ENCODE measurements at places on chromosomes 7 and 10.

DNA sequence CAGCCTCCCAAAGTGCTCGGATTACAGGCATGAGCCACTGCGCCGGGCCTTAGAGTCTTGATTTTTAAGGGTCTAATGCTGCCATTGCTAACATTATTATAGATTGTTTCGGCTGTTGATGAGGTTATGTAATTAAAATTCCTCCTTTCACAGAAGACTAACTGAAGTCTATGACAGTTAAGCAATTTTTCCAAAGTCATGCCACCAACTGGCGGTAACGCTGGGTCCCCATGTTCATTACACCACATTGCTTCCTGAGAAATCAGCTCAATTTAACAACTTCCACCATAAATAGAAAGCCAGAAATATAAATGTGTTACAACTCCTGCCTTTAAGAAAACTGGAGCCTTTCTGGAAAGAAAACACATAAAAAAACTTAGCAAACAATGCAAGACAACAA, 3.5 kb downstream of the ERLIN1 start:
- DNase-seq, result peak; percentile 93

DNA sequence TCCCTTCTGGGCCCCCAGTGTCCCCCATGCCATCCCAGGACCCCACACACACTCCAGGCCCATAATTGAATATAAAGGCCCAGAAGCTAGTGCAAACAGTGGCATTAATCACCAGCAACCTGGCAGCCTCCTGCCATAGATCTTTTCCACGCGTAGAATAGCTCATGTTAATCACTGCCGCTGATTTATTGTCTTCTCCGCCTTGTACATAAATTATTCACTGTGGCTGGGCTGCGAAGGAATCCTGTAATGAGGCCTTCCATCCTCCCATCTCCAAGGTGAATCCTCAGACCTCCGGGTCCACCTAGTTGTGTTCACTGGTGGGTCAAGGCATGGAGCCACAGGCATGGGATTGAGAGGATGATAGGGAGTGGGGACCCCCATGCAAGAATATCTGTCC, 33.2 kb downstream of the KAZALD1 start:
- DNase-seq, result no peak

DNA sequence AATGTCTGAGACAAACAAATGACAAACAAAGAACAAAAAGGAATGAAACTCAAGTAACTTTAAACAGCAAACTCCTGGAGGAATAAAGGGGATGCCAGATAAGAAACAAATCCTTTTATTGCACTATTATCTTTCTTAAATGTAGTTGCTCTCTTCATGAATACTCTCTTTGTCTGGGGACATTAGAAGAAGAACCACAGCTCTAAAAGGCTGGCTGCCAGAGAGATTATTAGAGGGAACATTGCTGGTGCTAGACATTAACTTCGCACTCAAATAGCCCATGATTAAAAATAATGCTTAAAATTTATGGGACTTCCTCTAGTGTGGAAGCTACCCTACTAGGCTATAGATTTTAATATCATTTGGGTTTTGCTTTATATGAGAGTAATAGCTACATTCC, 1330.4 kb downstream of the XPNPEP1 start:
- DNase-seq, result no peak

DNA sequence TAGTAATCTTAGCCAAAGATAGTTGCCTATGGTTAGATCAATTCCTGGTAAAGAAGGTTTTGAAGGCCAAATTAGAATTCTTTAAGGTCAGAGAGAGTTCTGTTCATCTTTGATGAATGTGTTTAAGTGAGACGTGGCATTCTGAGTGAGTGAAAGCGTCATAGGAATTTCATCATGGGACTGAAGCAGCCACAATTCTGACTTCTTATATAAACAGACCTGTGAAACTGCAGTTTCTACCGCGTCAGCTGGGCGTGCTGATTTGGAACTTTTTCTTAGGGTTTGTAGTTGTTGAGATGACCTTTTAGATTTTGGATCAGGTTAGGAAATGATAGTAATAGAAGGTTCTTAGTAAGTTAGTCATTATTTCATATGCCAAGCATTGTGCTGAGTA, 103.8 kb downstream of the CNNM2 start:
- DNase-seq, result no peak

DNA sequence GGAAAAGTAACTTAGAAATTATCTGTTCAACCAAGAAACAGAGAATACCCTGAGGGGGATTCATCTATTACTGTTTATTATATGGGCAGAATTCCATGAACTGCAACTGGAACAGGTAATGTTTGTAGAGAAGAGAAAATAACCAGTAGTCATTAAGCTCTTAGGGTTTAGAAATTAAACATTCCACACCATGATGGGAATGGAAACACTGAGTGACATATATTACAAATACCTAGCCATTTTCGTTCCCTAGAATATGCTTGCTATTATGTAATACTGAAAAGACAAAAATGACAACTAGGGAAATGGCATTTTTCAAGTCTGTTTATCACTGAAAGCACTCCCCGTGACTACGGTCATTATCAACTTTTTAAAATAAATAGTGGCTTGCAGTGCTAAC, 1007.4 kb downstream of the GATA3 start:
- DNase-seq, result no peak

DNA sequence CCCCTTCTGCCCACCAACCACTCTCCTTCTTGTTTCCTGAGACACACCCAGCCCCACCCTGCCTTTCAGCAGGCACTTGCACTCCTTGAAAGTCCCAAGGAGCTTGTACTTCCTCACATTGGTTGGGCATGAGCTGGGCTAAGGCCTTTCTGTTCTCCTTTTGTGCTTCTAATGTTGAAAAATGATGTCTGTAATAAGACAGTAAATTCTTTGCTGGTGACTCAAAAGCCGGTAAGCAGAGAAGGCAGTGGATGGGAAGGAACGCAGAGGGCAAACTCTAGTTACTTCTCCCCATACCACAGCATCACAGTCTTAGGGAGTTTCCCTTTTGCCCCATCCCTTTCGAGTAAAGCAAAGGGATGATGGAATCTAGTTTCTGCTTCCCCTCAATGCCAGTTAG, 185.6 kb downstream of the PLXNA4 start:
- DNase-seq, result no peak

GRCh38 chr7:151007469-151007898, 16.7 kb downstream of the NOS3 start:
- DNase-seq, result no peak

- no peak for DNase-seq
These were observed 402.7 kb downstream of the IPMK start for GRCh38 chr10:57864765-57865680.

DNA sequence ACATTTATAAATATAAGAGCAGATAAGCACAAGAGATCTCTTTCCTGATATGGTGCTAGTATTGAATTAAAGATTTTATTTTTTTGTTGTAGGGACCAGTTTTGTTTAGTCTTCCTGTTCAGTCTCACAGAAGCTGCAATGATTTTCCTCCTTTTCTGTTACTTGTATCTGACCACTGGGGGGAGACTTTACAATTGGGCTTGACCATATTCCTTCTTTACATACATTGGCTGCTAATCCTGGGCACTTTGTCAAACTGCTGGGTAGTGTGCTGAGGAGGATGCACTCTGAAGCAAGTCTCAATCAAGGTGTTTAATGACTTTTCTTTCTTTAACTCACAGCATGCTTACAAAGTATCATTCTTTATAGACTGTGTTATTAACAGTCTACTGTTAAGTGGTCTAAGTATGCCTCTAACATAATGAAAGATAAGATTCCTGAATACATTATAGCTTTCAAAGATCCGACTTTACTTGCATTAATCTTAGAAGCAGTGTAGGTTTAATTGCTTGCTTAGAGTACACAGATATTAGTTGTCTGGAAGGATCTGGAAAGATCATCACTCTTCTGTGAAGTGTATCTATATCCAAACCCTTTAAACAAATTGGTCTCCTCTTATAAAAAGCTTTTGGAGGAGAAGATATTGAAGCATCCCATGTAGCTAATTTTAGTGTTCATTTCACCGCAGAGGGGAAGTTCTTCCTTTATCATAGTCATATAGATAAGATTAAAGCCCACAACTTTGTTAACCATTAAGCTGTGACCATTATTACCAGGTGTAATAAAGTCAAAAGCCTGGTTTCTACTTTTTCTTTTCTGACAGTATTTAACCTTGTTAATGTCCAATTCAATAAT, 3.1 kb downstream of the PALS2 start:
- DNase-seq, result peak; percentile 64

- no peak for DNase-seq
These were observed 14.6 kb upstream of the C10orf53 start for GRCh38 chr10:49664842-49665355.

GRCh38 chr10:110817614-110818013, 54.1 kb upstream of the PDCD4 start:
- no peak for DNase-seq

DNA sequence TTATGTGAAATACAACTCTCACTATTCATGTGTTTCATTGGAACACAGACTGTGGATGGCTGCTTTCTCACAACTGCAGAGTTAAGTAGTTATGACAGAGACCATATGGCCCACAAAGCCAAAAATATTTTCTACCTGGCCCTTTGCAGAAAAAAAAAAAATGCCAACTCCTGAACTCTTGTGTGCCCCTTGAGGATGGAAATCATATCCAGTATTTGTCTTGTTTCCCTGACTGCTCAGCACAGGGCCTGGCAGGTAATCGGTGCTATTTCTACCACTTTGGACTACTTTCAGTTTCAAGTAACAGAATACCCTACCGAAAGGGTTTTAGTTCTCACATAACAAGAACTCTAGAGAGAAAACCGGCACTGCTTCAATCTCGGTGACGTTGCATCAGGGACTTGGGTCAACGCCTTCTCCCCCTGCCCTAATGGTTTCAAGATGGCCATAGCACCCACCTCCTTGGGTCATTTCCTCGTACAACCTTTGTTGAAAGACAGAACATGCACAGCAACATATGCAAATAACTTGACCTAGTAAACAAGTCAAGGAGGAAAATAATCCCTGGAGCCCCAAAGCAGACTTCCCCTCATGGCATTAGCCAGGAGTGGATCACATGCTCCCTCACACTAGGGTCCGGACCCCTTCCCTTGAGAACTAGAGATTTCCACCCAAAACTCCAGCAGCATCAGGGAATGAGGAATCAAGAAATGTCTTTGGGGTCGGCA, 11.8 kb upstream of the GPNMB start:
- no peak for DNase-seq

DNA sequence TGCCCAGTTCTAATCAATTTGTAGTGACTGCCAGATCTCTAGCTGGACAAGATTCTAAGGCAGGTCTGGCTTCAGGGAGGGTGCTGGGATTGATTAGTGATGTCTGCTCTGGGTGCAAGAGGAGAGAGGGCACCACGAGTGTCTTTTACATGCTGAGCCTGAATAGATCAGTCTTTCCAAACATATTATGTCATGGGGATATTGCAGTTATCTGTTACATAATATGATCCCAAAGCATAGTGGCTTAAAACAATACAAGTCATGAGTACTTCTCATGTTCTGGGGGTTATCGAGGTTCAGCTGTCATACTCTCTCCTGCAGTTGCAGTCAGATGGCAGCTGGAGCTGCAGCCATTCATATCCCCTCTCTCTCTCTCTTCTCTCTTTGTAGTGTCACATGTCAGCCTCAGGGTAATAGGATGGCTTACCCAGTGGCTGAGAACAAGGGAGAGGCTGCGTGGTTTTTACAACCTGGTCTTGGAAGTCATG, 26.0 kb downstream of the SLC29A3 start:
- DNase-seq, result no peak

GRCh38 chr10:43814663-43815062, 166.0 kb upstream of the ZNF32 start:
- no peak for DNase-seq

DNA sequence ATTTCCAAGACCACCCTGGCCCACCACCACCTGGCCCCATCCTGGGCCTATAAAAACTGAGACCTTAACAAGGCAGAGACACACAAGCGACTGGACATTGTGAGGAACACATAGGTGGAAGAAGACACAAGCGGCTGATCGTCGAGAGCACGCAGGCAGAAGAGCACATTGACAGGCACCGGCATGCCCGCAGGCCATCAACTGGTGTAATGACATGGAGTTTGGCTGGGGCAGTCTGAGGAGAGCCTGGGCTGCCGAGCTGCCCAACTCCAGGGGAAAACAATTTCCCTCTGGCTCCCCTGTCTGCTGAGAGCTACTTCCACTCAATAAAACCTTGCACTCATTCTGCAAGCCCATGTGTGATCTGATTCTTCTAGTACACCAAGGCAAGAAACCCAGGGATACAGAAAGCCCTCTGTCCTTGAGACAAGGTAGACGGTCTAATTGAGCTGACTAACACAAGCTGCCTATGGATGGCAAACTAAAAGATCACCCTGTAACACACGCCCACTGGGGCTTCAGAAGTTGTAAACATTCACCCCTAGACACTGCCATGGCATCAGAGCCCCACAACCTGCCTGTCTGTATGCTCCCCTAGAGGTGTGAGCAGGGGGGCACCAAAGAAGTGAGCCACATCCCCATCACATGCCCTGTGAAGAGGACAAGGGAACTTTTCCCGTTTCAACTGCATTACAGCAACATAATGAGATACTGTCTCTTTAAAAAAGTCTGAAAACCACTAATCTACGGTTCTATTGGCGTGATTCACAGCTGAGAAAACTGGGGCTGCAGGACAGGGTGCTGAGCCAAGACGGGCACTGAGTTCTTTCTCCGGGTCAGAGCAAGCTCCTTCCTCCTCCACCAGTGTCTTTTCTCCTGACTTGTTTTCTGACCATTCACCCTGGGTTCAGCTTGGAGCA, 18.5 kb upstream of the TNS3 start:
- no peak for DNase-seq

- no peak for DNase-seq
These were observed 211.9 kb upstream of the SHH start for GRCh38 chr7:156024201-156024600.

GRCh38 chr10:36344240-36345174, 702.4 kb upstream of the FZD8 start:
- no peak for DNase-seq

- DNase-seq, result no peak
These were observed 43.2 kb downstream of the PTPRZ1 start for GRCh38 chr7:121916211-121916610.

GRCh38 chr7:122006687-122007086, 133.7 kb downstream of the PTPRZ1 start:
- DNase-seq, result no peak

DNA sequence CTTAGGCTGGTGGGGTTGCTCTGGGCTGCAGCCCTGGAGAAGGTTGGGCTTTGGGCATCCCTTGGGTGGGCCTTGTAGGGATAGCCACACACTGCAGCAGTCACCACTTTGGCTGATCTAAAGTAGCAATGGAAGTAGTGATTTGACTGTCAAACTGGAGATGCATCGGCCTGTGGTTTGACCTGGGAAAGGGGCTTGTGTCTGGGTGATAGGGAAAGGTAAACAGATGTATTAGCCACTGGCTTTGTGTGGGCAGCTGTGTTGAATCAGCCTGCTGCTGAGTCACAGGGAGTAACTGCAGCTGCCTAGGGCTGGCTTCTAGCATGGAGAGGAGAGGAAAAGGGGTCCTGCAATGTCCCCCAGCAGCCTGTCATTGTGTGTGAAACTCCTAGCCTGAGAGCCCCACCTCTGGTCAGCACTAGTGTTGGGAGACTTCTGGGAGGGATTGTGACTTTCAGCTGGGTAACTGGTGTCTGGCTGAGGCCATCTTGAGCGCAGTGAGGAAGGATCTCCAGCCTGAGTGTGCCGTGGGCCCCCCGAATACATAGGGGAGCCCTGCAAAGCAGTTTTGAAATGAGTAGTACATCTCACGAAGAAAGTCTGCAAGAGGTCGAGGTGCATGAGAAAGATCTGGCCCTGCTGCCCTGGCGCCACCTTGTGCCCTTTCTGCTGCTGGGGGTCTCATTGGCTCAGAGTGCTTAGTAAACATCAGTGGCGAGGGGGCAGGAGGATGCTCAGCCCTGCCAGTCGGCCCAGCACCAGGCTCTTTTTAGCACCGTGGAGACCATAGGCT, 117.3 kb downstream of the FANK1 start:
- no peak for DNase-seq

GRCh38 chr7:4650433-4651047, 31.6 kb upstream of the FOXK1 start:
- DNase-seq, result no peak

GRCh38 chr10:78515038-78515872, 481.6 kb downstream of the RPS24 start:
- no peak for DNase-seq

Data from GF-D8 (cell line).